Smooth muscle cell of the brain vasculature (primary cell): ENCODE measurements at places on chromosomes 11 and 22.

GRCh38 chr11:75320046-75320618 is 31.3 kb downstream of the ARRB1 start:
- no peak for DNase-seq

DNA sequence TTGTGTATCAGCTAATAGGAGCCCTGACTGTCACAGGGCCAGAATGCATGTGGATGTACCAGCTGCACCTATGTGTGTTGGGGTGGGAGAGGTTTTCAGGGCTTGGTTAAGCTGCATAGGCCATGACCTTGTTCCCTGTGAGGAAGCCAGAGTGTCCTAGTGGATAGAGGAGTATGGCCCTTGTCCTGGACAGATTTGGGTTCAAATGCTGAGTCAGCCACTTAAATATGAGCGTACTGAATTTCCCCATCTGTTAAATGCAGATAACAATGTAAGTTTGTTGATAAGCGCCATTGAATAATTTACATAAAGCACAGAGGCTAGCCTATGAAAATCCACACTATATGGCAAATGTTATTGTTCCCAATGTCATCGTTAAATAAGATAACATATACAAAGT is 74.4 kb downstream of the PANX1 start:
- no peak for DNase-seq

GRCh38 chr11:33709466-33709865 is 8.8 kb upstream of the C11orf91 start:
- no peak for DNase-seq

DNA sequence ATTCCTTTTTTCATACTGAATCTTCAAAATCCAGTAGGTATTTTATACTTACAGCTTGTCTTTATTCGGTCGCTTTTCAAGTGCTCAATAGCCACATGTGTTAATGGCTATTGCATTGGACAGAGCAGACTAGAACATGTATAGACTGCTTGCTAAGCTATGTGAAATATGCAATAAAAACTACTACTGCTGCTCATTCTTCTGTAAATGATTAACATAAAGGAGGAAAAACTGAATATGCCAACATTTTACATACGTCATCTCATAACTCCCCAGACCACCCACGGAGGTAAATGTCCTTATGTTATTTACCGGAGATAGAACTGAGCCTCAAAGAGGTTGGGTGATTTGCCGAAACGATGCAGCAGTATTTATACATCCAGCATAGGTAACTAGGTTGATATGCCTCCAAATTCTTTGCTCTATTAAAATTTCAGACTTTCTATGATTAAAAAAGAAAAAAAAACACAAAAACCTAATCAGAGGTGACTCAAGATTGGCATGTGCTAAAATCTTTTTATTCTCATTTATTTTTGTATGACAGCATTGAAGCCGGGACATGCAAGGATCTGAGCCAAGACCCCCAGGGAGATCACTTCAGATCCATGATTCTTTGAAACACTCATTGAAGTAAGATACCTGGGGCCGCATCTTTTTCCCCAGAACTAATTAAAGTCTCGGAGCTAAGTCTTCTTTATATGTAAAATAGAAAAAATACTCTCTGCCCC is 78.5 kb upstream of the OR5AK2 start:
- no peak for DNase-seq

GRCh38 chr11:65506772-65507505 is 8.1 kb downstream of the MALAT1 start:
- DNase-seq: no peak

DNA sequence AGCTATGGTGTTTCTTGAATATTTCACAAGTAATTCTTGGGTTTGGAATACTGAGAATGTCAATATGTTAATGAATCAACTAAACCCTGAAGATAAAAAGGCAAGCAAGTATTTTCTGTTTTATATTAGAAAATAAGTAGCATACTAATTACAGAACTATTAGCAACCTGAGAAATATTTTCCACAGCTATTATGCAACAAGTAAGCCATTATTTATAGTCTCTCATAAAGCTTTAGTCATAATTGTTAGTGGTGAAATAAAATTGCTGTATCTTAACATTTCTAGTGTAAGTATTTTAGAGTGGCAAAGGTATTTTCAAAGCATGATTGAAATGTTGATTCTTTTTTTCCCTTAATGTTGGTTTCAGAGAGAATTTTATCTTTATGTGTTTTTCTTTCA is 53.3 kb downstream of the FAR1 start:
- no peak for DNase-seq

GRCh38 chr11:14454861-14455632 is 44.6 kb downstream of the COPB1 start:
- DNase-seq: no peak

GRCh38 chr22:36741204-36741793 is 34.6 kb downstream of the IFT27 start:
- DNase-seq: no peak

GRCh38 chr22:22049684-22050083 is 67.1 kb upstream of the TOP3B start:
- DNase-seq: no peak

GRCh38 chr11:118663381-118663780 is 16.1 kb downstream of the TREH start:
- no peak for DNase-seq

DNA sequence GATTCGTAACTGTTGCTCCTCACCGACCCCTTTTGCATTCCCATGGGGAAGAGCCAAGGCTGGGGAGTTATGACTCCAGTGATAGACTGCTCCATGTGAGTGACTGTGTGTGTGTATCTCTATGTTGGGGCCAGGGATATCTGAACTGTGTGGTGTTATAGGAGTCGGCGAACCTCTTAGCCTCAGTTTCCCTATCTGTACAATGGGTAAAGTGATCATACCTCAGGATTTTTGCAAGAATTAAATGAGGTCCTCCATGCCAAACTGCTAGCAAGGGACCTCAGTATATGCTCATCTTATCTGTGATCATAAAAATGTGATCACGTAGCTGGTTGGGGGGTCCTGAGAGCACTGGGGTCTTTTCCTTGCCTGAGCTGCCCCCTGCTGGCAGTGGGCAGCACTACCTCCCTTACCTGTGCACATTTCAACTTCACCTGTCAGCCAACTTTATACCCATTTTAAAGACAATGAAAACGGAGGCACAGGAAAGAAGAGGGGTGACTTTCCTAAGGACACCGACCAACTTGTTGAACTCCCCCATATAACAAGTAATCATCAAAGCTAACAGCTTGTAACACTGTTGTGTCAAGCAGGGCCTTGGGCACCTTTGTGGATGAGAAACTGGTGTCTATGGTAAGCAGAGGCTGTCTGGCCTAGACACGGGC is 1.4 kb upstream of the DPP3 start:
- no peak for DNase-seq

GRCh38 chr11:16454289-16454863 is 98.0 kb upstream of the SOX6 start:
- DNase-seq: no peak

DNA sequence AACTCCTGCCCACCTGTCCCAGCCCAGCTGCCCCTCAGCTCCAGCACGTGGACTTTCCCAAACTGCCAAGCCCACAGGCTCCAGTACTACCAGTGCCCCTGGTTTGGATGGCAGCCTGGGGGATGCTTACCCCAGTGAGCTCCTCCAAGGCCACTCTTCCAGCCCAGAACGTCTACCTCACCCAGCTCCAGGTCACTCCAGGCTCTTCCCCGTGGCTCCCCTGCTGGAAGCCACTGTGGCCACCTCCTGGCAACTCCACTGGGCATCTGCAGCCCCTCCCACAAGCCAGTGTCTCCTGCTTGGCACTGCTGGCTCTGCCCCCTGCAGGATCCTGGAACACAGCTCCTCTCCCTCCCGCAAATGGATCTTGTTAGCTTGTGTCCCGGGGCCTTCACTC is 29.3 kb downstream of the LMO1 start:
- no peak for DNase-seq

DNA sequence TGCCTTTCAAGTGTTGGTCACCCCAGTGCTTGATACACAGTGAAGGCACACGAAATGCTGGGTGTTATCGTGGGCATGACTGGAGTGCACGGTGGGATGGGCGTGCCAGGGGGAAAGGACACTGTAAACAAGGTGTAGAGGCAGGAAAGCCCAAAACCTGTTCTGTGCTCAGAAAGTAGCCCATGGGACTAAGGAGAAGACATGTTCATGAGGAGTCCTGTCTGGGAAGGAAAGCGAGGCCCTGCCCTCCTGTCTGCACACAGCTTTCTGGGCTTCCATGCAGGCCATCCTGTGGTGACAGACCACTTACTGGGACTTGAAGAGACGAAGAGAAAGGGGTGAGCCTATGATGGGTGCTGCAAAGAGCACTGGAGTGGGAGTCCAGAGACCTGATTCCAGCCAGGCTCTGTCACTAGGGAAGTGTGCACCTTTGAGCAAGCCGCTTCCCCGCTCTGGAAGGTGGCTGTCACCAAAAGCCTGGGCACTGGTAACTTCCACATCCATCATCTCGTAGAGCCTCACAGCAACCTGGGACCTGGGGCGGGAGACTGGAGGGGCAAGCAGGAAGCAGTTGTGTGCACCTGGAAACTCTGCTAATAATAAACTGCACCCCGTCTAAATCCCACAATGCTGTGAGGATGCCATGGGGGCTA is 846 bp upstream of the POU2F3 start:
- no peak for DNase-seq

DNA sequence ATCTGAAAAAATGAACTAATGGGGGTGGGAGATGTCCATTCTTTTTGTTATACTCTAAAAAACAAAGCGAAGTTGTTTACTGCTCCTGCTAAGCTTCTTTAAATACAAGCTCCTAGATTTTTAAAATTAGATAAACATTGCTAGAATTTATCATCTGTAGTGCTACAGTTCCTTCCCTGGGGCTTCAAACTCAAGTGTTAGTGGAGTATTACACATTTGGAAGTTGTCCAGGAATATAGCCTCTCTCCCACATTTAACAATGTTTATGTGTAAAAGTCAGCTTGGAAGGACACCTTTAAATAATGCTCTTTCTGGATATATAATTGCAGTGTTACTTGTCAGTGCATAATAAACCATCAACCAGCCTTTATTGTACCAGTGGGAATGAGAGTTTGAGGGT is 155.5 kb downstream of the SPON1 start:
- no peak for DNase-seq

DNA sequence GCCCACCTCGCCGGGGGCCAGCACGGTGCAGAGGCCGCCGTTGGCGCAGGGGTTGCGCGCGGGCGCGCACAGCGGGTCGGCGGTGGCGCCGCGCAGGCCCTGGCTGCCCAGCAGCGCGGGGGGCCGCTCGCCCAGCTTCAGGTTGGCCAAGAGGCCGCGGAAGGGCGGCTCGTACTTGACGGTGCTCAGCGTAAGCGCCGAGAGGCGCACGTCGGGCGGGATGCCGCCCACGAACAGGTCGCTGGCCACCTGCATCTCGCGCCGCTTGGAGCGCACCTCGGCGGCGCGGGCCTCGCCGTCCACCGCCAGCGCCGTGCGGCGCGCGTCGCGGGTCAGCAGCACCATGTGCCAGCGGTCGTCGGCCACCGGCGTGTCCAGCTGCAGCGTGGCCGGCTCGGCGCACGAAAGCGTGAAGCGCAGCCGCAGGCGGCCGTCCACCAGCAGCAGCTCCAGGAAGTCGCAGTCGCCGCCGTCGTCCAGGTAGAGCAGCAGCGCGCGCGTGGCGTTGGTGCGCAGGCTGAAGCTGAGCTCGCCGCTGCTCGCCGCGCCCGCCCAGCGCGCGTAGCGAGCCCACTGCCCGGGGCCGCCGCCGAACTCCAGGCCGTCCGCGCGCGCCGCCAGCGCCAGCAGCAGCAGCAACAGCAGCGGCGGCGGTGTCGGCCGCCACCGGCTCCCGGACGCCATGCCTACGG is 9.8 kb downstream of the NRXN2 start:
- DNase-seq: no peak
